CD4-positive, alpha-beta T cell treated with Interleukin-21 for 1 hour (primary cell): ENCODE measurements at places on chromosomes 2 and 18.

DNA sequence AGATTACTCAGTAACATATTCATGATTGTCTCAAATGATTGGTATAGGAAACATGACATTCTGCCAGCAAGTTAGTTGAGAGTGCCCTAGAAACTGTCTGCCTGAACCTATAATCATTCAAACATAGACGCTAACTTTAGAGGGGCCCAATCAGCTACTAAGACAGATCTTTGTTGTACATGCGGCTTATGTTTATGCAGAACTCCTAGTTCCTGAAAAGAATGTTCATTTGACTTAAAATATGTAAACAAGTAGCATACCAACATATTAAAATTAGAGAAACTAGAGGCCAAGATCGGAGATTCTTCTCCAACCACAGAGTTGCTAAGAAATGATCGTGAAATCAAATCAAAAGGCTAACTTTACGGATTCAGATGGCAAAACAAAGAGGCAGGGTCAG lies 4.2 kb upstream of the METAP1D start:
- DNase-seq, result no peak

GRCh38 chr18:8763611-8764010 lies 58.3 kb downstream of the MTCL1 start:
- DNase-seq, result no peak

GRCh38 chr2:108594132-108594981 lies 60.1 kb downstream of the LIMS1 start:
- DNase-seq, result peak; percentile 30

DNA sequence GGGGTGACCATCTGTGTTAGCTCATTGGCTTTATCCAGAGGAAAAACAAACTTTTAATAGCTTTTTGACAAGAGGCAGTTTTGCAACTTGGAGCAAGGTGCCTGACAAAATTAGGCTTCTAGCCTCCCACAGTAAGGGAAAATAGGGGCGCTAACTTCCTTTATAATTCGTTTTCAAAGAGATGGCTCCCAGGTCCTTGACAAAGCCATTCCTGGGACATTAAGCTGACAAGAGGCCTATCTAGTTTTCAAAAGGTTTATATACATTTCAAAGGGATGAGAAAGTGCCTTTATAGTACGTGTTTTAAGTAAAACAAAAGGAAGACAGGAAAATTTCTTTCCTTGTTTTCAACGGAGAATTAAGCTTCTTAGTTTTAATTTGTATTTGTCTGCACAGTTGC lies 159.4 kb upstream of the GCFC2 start:
- no peak for DNase-seq

GRCh38 chr2:105744909-105745853 lies at the start of gene NCK2:
TSS of gene NCK2 (plus strand) at chr2:105744912. CDS start at chr2:105855064, 110,152 bp downstream.
- peak; percentile 42 for DNase-seq

DNA sequence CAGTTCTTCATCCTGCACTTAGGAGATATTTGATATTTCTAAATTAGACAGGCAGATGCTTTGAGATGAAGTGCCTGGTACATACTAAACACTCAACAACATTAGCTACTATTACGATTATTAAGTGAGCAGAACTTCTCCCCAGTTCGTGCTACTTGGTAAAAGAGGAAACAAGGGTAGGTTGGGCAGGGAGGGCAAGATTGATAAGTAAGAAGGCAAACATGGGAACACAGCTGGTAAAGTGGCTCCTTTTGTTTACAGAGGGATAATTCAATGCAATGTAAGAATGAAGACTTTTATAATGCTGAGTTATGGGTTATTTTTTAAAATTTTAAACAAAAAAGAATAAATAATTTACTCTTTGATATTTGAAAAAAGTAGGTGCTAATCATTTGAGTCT lies 15.9 kb upstream of the WIPF1 start:
- no peak for DNase-seq

- no peak for DNase-seq
These were observed 27.1 kb downstream of the C2orf76 start for GRCh38 chr2:119339562-119339923.

GRCh38 chr2:108986916-108987510 lies 2.0 kb downstream of the EDAR start:
- peak; percentile 34 for DNase-seq

GRCh38 chr2:238525990-238526389 lies 99.3 kb downstream of the ASB1 start:
- DNase-seq, result no peak

DNA sequence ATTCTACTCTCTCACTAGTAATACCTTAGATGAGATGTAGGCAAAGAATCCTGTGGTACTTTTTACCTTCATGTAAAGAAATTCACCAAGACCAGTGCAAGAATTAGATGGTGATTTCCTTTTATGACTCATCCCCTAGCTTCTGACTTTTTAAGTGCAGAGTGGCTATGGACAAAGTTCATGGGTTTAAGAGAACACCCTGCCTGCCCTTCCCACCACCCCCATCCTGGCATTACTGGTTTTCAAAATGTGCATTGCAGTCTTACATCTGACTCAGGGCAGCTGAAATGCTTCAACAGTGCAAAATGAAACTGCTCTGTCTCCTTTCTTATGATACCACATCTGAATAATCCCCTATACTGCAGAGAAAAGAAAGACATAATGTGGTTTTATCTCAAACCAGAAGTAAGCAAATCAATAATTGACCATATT lies 22.6 kb downstream of the MAIP1 start:
- no peak for DNase-seq

DNA sequence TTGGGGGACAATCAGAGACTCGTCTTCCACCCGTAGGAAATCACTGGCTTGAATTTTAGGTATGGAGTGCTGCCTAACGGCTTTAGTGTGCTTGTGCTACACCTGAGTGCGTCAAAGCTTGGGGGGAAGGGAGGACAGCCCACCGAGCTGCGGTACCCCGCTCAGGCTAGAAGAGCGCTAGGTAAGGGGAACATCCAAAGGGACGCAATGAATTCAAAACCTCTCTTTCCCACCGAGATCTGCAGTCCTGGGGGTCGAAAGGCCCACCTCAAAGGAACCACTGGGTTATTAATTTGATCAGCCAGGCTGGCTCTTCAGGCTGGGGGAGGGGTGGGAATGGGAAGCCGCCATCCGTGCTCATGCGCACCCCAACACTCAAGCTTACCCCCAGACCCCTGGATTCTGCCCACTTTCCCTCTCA lies 2.7 kb downstream of the EPHA4 start:
- no peak for DNase-seq

DNA sequence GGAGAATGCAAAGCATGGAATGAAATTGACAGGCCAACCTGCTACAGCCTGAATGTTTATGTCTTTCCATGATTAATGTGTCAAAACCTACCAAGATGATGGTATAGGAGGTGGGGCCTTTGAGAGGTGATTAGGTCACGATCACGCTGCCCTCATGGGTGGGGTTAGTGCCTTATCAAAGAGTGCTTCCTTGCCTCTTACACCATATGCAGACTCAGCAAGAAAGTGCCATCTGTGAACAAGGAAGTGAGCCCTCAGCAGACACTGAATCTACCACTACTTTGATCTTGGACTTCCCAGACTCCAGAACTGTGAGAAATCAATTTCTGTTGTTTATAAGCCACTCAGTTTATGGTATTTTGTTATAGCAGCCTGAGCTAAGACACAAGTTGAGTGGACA lies 147.5 kb upstream of the BCL2L11 start:
- DNase-seq, result no peak

- no peak for DNase-seq
These were observed 89.6 kb downstream of the COMMD1 start for GRCh38 chr2:61995065-61995464.

DNA sequence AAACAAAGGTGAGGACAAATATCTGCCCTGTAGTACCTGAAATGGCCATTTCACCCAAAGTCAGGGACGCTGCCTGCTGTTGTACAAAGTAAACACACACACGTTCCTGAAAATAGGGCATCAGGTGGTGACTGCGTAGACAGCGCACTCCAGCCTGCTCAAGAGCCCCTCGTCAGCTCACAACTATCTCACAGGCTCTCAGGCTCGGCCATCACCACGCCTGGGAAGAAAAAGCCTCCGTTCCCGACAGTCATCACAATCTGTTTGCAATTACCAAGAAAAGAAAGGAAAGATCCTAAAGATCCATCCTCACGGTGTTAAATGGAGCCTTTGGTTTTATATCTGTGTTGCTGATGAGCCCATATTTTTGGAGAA lies 230.2 kb downstream of the ZNF516 start:
- DNase-seq, result no peak

GRCh38 chr2:144165599-144166250 lies 354.2 kb downstream of the ZEB2 start:
- DNase-seq, result no peak

DNA sequence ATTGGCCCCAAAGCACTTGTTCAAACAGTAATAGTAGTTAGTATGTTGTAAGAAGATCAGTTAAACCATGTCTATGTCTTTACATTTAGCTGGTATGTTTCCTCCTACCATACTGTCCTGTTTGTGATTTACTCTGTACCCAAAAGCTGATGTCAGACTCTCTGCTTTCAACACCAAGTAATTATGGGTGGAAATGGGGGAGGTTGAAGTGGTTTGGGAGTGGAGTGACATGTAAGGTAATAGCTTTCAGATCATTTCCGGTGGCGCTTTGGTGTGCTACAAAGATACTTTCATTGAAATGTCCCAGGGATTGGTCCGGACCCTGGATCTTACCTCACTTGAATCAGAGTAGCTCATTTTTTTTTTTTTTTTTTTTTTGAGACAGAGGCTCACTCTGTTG lies 39.7 kb upstream of the TGIF1 start:
- no peak for DNase-seq

DNA sequence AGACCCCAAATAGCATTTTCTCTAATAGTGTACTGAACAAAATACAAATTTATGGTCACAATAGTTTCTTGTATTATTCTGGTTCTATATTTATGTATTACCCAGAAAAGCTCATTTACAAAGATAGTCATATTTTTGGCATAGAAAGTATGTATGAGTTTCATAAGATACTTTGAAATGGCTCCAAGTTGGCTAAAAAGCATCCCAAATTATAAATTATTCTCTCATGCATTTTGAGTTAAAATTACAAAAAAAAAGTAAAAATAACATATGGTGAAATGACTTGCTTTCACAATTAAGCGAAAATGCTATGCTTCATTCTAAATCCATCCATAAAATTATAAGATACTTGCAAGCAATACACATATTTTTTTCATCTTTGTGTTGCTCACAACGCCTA lies 530.7 kb downstream of the ZNF804A start:
- no peak for DNase-seq

DNA sequence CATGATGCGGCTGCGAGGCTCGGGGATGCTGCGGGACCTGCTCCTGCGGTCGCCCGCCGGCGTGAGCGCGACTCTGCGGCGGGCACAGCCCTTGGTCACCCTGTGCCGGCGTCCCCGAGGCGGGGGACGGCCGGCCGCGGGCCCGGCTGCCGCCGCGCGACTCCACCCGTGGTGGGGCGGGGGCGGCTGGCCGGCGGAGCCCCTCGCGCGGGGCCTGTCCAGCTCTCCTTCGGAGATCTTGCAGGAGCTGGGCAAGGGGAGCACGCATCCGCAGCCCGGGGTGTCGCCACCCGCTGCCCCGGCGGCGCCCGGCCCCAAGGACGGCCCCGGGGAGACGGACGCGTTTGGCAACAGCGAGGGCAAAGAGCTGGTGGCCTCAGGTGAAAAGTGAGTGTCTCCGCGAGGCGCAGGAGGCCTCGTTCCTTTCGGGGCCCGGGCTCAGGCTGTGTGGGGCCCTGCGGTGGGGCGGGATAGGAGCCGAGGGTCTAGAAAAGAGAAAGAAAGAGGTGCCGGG lies 520 bp downstream of the GLS start:
- no peak for DNase-seq

- DNase-seq, result no peak
These were observed 82.6 kb upstream of the ATG16L1 start for GRCh38 chr2:233168919-233169318.

- peak; percentile 75 for DNase-seq
These were observed at the start of gene SLC30A3 for GRCh38 chr2:27262379-27263286. TSS of gene SLC30A3 (minus strand) at chr2:27263047. CDS start at chr2:27262906, 141 bp downstream.

DNA sequence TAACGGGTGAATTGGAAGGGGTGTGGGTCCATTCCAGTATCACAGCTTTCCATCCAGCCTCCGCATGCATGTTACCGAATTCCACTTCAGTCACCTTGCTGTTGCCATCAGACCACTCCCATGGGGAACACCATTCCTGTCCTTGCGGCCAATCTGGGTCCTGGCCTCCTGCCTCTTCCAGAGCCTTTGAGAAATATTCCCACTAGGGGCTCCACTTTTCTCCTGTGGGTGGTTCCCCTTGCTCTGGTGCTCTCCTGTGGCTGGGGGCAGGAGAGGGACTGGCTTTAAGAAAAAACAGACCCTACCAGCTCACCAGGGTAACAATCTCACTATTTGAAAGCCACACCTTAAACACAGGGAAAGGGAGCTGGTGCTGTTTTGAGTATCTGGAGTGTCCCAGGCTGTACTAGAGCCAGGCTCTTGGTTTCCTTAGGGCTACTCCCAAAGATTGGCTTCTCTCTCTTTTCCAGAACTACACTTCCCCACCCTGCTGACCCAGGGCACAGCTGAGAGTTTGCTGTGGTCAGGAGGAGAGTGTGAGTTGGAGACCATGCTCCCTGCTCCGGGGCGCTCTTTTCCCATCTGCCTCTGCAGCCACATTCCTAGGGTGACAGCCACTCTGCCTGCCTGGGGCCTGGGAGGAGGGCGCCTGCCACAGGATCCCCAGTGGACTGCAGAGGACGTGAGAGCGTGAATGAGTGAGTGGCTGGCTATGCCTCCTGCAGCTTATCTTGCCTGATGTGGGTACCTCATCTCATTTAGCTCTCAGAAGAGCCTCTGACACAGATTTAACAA lies 460.8 kb upstream of the HS6ST1 start:
- no peak for DNase-seq

- no peak for DNase-seq
These were observed 208.4 kb downstream of the ANAPC1 start for GRCh38 chr2:111675419-111676194.

DNA sequence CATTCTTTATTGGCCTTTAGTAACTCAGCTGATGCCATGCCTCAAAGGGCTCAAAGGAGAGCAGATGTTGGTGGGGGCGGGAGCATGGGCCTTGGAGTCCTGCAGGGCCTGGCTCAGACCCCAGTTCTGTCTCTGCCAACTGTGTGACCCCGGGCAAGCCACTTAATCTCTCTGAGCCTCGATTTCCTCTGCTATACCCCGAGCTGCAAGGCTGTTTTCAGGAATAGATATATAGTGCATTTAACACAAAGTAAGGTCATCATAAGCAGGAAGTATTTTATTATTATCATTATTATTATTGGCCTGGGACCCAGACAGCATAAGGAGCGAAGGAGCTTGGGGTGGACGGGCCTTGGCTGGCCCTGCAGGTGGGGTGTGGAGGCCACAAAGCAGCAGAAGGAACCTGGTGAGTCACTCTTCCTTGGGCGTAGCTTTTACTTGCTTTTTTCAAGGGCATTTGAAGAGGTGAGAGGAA lies 162.7 kb downstream of the INHBB start:
- DNase-seq, result no peak

DNA sequence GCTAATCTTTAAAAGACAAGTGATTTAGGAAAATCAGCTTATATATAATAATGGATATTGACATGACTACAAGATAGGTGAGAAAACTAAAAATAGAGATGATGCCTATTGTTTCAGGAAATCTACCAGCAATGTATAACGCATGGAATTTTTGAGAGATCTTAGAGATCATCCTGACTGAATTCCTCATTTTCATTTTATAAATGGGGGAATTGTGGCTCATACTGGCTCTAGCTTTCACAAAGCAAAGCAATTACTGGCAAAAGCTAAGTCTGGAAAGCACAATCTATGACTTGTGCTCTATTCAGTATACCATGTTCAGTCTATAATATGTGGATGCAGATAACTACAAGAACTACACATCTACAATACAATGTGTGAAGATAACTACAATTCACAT lies 51.9 kb upstream of the FANCL start:
- DNase-seq, result no peak
